ENCODE measurements at places on chromosomes 11 and 22.

DNA sequence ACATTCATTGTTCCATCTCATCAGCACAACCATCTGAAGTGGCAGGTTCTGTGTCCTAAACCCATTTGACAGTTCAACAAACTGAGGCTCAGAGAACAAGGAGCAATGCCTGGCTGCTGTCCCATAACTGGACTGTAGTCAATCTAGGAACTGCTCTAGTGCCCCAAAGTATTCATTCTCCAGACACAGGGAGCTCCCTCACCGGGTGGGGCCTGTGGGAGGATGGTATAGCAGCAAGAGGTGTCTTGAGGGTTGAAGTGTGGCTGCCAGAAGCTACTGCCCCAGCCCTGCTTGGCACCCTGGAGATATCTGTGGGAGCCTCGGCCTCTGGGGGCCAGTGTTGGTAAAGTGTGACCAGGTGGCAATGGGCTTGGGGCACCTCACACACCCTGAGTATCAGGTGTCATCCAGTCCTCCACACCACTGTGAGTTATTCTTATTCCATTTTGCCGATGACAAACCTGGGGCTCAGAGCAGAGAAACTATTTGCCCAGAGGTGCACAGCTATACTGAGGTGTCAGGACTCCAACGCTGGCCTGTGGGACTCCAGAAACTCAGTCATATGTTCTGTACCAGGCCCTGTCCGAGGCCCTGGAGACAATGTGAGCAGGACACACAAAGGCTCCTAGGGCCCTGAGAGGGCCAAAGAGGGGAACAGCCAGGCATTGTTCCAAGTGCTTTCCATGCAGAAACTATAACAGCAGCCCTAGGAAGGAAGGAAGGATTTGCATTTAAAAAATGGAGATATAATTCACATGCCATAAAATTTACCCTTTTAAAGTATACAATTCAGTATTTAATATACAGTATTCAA lies 46.0 kb upstream of the KLHL35 start:
- DNase-seq: no peak

- DNase-seq: peak; percentile 63
Observed at GRCh38 chr22:42074132-42074811, at the start of gene PHETA2. PHETA2 (plus strand) TSS chr22:42074248; CDS start chr22:42077294, 3,046 bp downstream.

GRCh38 chr11:74620531-74620930 lies 28.1 kb downstream of the POLD3 start:
- DNase-seq: no peak

- no peak for DNase-seq
Observed at GRCh38 chr11:44736791-44737190, 10.0 kb downstream of the TSPAN18 start.

- no peak for DNase-seq
Observed at GRCh38 chr11:8365216-8365941, 101.7 kb upstream of the LMO1 start.

- DNase-seq: no peak
Observed at GRCh38 chr11:45896422-45896984, 10.6 kb downstream of the FREY1 start.

DNA sequence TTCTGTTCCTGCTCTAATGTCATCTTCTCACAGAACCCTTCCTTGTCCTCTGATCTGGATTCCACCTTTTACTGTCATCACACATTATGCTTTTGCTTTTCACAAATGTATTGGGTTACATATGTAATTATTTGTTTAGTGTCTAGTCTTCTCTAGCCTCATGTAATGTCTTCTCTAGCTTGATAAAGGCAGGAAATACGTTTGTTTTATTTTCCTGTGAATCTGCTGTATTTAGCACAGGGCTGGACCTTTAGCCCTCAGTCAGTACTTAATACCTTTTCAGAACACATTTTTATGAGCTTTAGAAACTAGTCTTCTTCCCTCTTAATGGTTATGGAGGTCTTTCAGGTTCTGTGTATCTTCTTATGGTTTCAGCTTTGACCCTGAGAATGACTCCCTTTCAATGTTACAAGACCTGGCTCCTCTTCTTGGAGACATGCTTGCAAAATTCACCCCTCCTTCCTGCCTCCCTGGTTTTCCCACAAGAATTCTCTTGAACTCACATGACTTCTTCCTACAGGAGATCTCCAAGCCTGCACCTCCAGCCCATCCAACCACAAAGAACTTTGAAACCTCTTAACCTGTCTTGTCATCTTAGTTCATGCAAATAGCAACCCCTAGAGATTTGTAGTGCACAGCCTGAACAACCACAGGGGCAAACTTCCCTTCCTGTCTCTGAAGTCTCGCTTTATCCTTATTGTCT lies 132.7 kb upstream of the DDI1 start:
- no peak for DNase-seq

Measured in transverse colon (tissue), 4 donors.